ENCODE measurements at places on chromosomes 12 and 14. TPM values are rescaled to one million over a fixed set of nuclear protein-coding genes. Genes with fewer than 3 reads are reported as not detected.

GRCh38 chr14:105219043-105219612, 29.2 kb upstream of the BTBD6 start:
- no peak for DNase-seq

GRCh38 chr12:15794836-15795235, 5.6 kb upstream of the EPS8 start:
- no peak for DNase-seq

DNA sequence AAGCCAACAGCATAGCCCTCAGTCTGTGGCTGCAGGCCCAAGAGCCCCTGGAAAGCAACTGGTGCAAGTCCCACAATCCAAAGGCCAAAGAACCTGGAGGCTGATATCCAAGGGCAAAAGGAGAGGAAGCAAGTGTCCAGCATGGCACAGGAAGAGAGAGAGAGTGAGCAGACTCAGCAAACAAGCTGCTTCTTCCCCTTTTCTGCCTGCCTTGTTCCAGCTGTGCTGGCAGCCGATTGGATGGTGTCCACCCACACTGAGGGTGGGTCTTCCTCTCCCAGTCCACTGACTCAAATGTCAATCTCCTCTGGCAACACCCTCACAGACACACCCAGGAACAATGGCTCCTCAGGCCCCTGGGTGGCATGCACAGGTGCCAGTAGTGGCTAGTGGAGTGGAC, 33.5 kb downstream of the SMCO2 start:
- DNase-seq, result no peak

Gene NRIP2
- not detected for total RNA-seq

GRCh38 chr14:105999361-106000028, 473.1 kb downstream of the TMEM121 start:
- DNase-seq, result peak; percentile 85

DNA sequence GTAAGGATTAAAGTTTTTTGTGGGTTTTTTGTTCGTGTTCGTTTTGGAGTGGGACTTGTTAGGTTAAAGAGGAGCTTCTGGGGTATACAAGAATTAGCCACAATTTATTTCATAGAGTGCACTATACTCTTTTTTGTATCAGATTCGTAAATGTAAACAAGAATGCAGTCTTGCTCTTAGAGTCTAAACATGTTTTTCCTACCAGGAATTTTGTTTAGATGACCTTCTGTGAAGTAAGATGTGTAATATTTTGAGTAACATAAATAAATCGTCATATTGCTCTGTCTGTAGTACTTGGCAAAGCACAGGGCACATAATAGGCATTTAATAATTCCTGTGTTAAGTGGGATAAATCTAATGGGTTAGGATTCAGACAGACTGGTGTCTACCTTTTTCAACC, 9.6 kb downstream of the CNOT2 start:
- DNase-seq, result no peak

- DNase-seq, result no peak
These were observed 1077.6 kb upstream of the FOXG1 start for GRCh38 chr14:27688841-27689444.

Gene IRF9
- 130 TPM for total RNA-seq

Gene NGB
- not detected for total RNA-seq

GRCh38 chr12:89245090-89245489, 107.2 kb downstream of the DUSP6 start:
- peak; percentile 60 for DNase-seq

DNA sequence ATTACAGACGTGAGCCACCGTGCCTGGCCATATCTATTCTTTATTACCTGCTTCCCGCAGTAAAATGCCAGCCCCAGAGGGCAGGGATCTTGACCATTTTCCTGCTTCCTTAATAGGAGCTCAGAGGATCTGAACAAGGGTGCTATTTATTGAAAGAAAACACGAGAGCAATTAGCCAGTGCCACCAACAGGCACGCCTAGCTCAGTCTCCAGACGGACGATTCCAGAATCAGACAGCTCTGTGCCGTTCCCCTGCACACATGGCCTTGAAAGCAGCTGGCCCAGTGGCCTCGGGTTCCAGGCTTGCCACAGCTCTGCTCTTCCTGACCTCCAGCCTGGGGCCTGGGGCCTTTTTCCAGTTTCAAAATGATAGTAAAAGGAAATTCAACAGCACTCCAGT, 135.2 kb upstream of the RFLNA start:
- no peak for DNase-seq

DNA sequence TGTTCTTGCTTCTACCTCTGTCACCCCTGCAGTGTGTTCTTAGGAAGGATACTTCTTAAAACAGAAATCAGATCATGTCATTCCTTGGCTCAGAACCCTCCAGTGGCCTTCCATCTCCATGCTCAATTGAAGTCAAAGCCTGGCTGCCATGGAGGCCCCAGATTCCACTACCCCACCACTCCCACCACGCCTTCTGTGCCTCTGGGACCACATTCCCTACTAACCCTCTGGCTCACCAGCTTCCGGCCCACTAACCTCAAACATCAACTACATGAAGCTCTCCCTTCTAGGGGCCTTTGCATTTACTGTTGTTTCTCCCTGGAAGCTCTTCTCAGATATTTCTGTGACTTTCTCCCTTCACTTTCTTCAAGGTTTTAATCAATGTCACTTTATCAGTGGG, 76.1 kb upstream of the REP15 start:
- DNase-seq, result no peak

- no peak for DNase-seq
These were observed 162.4 kb downstream of the GARIN6 start for GRCh38 chr12:99809909-99810308.

Gene NCAPD2
- 93.4 TPM for total RNA-seq

- no peak for DNase-seq
These were observed 13.1 kb downstream of the APPL2 start for GRCh38 chr12:105222726-105223351.

DNA sequence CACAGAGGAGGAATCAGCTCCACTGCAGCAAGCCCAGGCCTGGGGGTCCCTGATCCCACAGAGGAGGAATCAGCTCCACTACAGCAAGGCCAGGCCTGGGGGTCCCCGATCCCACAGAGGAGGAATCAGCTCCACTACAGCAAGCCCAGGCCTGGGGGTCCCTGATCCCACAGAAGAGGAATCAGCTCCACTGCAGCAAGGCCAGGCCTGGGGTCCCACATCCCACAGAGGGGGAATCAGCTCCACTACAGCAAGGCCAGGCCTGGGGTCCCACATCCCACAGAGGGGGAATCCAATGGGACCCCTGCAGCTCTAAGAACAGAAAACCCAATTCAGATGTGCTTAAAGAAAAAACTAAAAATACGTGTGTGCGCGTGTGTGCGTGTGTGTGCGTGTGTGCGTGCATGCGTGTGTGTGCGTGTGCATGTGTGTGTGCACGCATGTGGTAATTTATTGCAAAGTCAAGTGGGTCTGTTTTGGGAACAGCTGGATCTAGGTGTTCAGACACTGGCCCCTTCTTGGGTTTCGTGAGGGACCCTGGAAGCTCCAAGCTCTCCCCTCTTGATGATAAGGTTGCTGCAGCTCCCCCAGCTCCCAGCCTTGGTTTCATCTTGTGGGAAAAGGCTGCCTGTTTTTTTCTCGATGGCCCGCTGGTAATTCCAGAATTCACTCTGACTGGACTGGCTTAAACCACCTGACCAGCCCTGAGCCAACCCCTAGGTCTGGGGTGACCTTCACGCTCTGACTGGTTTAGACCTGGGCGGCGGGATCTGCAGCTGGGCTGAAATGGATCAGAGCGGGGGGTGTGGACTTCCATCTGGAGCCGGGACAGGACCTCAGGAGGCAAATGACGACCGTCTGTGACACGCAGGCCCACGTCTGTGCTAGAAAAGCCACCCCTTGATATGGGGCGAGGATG, 47.1 kb downstream of the GALNT9 start:
- no peak for DNase-seq

Gene RHEBL1
- 8.6 TPM for total RNA-seq

GRCh38 chr14:75121552-75121951, 5.3 kb downstream of the NEK9 start:
- no peak for DNase-seq

DNA sequence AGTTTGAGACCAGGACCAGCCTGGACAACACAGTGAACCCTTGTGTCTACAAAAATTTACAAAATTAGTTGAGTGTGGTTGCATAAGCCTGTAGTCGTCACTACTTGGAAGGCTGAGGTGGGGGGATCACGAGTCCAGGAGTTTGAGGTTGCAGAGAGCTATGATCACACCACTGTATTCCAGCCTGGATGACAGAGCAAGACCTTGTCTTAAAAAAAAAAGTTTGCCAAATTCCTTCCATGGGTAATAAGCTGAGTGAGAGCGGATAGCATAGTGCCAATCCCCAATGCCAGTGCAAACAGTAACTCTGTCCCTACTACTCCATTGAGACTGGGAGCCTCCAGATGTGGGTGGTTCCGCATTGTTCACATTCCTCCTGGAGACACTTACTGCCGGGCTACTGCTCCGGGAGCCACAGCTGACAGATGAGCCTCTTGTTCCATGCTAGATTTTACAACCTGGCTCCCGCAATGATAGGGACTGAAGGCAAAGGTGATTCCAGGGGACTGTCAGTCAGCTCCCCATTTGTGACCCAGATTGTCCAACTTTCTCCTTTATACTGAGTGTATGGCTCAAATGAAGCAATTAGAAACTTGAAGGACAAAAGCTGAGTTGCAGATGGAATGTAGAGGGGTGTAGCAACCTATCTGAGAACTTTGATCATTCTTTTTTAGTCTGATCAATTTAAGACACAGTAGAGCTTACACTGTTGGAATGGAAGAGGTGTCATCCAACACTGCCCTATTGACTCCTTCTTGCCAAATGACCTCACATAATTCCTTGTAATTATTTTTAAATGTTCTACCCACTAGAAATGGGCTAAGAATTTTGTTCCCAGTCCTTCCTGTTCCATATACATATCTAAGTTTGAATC, 13.4 kb upstream of the FRMD6 start:
- DNase-seq, result no peak

Gene CACNA1C
- 0.27 TPM for total RNA-seq

- no peak for DNase-seq
These were observed at the start of gene ASB2 for GRCh38 chr14:93976477-93977057. Gene ASB2, minus strand, starts transcription at chr14:93976570. Its CDS starts 12,031 bp downstream, at chr14:93964539.

- DNase-seq, result no peak
These were observed 28.5 kb upstream of the KLHL42 start for GRCh38 chr12:27751386-27752047.

DNA sequence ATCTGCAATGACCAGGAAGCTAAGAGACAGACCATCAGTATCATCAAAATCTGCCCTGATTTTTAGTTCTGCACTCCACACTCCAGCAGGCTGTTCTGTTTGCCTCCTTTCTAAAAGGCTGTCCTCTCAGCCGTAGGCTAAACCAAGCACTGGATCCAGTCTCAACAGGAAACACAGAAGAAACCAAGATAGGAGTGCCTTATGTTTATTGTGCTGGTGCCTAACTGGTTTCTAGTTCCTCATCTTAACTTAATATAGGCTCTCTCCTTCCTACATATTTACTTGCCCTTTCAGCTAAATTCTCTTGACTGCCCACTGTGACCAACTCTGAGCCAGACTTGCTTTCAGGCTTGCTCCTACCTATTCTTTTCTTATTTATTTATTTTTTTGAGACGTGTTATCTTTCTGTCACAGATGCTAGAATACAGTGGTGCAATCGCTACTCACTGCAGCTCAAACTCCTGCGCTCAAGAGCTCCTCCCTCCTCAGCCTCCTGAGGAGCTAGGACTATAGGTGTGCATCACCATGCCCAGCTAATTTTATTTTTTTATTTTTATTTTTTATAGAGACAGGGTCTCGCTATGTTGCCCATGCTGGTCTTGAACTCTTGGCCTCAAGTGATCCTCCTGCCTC, 30.8 kb downstream of the GALNT4 start:
- no peak for DNase-seq

Gene KRT82
- not detected for total RNA-seq

DNA sequence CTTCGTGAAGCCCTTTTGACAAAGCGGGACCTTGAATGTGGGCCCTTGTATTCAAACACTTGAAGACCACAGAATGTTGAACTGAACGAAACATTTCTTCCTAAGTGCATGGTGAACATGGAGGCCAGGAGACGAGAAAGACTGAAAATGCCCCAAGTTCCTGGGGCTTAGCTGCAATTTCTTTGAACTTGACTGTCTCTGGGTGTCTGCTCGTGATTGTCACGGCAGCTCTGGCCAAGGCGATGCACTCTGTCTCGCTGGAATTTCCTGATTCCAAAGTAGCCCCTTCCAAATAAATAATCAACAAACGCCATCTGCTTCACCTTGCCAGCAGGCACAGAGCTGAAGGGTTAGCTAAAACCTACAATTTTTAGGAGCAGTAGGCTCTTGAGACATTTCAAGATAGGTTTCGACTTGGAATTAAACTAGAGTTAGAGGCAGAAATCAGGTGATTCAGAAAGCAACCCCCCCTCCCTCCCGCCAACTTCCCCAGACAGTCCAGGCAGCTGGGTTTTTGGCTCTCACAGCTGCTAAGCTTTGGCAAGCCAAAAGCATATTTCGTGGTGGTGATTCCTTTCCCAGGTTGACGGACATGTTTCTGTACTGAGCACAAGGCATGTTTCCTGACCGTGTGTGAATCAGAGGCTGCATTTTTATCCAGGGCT, 13.5 kb upstream of the IRF2BPL start:
- DNase-seq, result no peak

Gene OR4E2
- not detected for total RNA-seq

DNA sequence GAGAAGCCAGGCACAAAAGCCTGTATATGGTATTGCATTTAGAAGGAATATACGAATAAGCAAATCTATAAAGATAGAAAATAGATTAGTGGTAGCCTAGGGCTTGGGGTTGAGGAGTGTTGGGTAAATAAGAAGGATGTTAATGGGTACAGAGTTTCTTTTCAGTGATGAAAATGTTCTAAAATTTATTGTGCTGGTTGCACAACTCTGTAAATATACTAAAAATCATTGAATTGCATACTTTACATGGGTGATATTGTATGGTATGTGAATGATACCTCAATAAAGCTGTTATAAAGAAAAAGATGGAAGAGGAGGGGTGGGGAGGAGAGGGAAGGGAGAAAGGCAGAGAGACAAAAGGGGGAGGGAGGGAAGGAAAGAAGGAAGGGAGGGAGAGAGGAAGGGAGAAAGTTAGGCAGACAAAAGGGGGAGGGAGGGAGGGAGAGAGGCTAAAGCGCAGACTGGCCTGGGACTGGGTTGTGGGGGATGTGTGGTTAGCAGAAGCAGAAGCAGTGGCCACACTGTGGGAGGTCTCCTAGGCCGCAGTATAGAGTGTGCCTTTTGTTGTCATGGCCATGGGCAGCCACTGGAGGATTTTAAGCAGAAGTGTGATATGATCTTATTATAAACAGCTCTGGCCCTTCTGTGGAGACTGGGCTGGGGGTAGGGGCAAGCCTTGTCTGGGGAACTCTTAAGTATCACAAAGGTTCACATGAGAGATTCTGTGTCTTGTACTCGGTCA, 73.6 kb upstream of the ELK3 start:
- DNase-seq, result no peak

Gene LBHD2
- total RNA-seq, result not detected

DNA sequence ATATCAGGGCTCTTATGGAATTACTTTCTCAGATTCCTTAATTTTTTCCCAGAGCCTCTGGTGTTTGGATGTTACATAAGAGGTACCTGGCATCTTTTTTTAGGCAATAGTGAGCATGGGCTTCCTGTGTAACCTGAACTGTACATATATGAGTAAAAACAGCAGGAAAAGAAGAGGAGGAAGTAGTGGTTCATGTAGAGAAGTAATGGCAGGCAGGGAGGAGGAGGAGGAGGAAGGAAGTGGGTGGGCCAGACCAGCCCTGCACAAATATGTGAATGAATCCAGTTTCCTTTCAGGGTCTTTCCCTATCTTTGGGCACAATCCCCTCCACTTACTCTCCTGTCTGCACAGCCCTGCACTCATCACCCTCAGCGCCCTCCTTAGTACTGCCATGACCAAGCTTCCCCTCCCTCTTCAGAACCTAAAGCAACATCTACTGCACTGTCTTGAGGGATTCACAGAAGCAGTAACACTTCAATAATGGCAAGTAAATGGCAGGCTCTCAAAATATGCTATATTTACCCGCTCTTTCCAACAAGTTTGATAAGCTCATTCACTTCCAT, 40.9 kb upstream of the GSG1 start:
- no peak for DNase-seq

Measured in activated T-helper 1 cell treated with anti-CD3 and anti-CD28 coated beads, Interleukin-12 subunit alpha, Interleukin-12 subunit beta, Interleukin-2, Interleukin-4 antibody, amounts not matched to agents 30 ng/mL and 10 ng/mL and 1 ng/mL, durations not matched to agents 14 hours and 24 hours and 36 hours (primary cell).